Stimulated activated CD8-positive, alpha-beta memory T cell treated with anti-CD3 and anti-CD28 coated beads, Interleukin-4, amount 100 ng/mL, for 4 hours (primary cell): ENCODE measurements at places on chromosomes 4 and X.

- DNase-seq: no peak
These were observed 177.4 kb upstream of the PPP1R2C start for GRCh38 chrX:42955349-42955748.

GRCh38 chr4:38314663-38315062 is 349.3 kb upstream of the KLF3 start:
- no peak for DNase-seq

DNA sequence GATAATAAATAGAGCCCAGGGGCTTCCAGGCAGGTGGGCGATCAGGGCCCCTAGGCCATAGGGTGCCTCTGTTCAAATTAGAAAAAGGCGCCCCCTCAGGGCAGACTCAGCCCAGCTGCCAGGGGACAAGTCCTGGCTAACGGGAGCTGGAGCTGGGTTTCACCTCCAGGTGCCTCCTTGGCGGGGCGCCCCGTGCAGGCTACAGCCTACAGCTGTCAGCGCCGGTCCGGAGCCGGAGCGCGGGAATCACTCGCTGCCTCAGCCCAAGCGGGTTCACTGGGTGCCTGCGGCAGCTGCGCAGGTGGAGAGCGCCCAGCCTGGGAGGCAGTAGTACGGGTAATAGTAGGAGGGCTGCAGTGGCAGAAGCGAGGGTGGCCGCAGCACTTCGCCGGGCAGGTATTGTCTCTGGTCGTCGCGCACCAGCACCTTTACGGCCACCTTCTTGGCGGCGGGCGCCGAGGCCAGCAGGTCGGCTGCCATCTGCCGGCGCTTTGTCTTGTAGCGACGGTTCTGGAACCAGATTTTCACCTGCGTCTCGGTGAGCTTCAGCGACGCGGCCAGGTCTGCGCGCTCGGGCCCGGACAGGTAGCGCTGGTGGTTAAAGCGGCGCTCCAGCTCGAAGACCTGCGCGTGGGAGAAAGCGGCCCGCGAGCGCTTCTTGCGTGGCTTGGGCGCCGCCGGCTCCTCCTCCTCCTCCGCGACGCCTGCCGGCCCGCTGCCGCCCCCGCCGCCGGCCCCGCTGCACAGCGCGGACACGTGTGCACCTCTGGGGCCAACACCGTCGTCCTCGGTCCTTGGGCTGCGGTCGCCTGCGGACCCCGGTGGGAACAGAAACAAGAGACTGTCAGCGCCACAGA is 2.4 kb downstream of the NKX3-2 start:
- DNase-seq: no peak

DNA sequence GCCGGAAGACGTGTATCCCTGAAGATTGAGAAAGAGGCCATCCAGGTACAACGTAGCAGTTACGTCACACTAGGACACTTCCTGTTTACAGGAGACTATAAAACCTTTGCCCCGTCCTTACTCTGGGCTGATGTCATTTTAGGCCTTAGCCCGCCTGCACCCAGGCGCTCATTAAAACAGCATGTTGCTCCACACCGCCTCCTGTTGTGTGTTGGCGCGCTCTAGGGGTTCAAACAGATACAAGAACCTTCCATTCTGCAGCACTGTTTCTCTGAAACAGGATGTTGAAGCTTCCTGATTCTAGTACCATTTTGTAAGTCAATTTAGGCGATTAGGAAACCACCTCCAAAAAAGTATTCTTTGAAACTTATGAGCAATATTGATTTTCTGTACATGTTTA is 722.1 kb downstream of the PCDH7 start:
- DNase-seq: no peak

DNA sequence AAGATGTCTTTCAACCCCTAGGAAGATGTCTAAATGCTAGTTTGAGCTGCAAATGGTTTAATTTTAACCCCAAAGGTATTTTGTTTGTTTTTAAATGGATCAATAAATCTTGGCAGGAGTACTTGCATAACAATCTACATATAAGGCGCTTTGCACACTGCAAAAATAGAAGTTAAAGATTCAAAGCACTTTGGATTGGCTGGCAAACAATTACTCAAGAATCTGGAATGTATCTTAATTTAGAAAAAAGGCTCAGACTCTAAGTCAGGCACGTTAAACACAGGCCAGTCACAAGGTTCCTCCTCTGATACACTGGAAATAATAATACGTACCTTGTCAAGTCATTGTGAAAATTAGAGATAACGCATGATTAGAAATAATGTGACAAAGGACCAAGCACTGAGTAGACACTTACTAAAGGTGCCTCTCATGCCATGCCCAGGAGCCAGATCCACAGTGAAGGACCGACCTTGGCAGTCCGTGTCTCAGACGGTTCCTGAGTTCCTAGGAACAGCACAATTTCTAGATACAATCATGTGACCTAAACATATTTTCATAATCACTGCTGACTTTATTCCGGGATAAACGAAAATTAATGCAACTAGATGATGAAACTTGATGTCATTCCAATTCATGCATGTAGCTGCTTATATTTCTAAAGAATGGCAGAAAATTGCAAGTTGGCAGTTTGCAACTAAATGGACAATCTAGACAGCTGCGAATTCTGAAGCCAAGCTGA is 49.6 kb downstream of the PROM1 start:
- DNase-seq: no peak

DNA sequence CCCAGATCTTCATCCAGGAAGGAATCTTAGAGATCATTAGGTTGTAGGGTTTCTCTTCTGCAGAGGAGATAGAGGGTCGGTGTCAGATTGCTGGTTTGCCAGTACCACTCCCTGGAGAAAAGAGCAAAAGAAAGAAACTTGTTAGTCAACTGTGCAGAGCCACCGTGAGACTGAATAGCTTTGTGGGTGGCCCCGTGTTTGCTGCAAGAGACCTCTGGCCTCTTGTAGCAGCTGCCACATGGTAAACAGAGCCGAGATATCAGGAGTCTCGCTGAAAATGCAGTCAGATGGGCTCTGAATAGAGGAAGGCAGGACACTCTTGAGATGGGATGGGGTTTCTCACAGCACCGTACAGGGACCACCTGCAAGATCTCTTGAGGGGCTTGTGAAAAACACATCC is 149.7 kb downstream of the PTTG2 start:
- no peak for DNase-seq

GRCh38 chrX:54248309-54248708 is 65.3 kb upstream of the FAM120C start:
- DNase-seq: no peak

- DNase-seq: no peak
These were observed 84.2 kb downstream of the SORCS2 start for GRCh38 chr4:7276515-7276914.

DNA sequence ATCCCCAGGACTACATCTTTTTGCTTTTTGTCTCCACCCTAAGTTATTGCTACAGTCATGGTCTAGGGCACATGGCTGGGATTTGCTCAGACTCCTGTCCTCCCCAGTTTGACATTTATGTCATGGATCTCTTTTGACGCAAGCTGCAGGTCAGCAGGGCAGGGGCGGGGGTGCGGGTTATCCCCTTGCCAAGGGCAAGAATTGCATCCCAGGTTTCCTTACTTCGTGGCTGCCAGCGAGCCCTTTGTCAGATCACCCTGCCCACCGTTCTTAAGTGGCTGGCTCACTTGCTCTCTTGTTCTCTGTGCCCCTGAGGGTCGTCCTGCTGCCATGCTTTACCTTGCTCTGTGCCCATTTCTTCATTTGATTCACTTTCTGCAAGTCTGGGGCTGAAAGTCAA is 21.1 kb upstream of the UBA1 start:
- no peak for DNase-seq

DNA sequence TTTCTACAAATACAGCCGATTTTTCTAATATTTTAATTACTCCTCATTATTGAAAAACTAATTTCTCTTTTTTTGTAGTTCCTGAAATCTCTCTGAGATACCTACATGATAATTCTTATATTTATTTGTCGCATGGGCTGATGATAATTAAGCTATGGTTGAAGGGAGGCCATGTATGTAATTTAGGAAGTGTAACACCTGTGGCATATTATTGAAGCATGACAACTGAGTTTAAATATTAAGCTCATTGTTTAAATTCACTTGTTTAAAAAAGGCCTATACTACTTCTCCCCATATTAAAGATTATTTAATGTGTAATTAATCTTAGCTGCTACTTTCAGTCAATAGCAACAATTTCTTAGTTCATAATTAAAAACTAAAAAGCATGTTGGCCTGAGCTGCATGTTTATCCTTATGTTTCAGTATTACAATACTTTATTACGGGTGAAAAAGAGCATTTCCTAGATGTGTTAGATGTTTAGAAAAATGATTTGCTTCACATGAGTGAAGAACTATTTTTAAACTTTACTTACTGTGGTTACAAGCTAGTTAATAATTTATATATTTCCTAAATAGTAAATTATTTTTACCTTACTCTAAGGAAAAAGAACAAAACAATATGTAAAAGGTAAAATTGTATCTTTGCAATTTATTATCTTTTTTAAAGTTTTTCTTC is 122.4 kb downstream of the RAP1GDS1 start:
- DNase-seq: no peak

DNA sequence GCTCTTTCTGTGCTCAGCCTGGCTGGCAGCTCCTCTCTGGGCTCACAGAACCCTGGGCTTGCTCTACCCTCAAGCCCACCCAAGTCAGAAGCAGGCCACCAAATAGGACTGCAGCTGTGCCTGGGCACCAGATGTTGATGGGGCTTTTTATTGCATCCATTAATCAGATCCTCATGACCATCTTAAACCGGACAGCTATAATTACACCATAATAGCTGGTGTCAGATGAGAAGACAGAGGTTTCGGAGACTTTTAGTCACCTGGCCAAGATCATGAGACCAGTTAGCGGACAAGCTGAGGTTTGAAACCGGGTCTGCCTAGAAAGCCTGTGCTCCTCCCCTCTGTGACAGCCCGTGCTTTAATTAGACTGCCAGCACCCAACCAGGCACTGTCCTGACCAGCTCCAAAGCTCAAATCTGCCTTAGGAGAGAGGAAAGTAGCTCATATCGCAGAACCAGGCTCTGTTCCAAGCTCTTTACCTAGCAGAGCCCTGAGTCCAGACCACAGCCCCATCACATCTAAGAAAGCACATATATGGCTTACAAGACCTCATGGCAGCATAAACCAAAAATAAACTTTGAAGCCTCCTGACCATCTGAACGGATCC is 88.9 kb downstream of the JAKMIP1 start:
- DNase-seq: no peak

- no peak for DNase-seq
These were observed 24.3 kb downstream of the AWAT2 start for GRCh38 chrX:70025464-70025863.
